ENCODE measurements at places on chromosomes 4 and X.

- DNase-seq, result peak; percentile 84
Measured at GRCh38 chrX:45774961-45775360, 574.3 kb upstream of the DIPK2B start.

- no peak for DNase-seq
Measured at GRCh38 chrX:150771116-150771515, 77.9 kb downstream of the MTMR1 start.

DNA sequence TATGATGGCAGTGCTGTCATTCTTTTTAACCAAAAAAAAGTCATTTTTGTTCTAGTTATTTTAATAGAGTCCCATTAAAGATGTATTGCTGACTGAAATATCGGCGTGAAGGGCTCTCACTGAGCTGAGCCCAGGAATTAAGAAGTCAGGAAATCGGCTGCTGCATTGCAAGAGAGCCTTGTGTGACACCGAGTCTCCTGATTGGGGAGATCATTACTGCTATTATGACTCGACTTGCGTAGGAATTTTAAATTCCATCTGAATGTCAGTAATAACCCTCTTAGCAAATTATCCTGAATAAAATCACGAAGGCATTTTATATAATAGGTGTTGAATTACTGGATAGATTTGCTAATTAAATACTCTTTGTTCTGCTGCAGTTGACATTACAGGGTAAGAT is 111.5 kb downstream of the POLA1 start:
- DNase-seq, result no peak

- peak; percentile 98 for DNase-seq
Measured at GRCh38 chr4:98929341-98930267, 671 bp upstream of the EIF4E start.

DNA sequence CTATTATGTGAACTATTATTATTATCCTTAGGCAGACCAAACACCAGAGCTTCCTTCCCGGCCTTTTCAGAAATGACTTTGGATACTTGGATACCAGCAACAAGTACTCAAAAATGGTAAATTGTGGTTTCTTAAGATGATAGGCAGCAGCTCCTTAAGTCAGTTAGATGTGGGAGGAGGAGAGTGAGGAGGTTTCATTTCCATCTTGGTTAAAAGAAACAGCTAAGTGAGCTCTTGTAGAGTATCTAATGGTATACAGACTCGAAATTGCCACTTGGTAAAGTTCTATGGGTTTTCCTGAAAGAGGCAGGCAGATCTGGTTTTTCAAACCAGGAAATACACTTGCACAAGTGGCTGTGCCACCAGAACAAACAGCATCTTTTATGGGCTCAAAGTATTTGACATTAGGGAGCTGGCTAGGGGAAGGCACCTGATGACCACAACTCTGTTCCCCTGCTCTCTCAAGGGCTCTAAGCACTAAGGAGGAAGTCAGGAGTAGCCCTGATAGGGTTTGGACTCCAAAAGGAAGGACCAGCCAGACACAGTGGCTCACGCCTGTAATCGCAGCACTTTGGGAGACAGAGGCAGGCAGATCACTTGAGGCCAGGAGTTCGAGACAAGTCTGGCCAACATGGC is 130.9 kb downstream of the TMEM164 start:
- no peak for DNase-seq

GRCh38 chr4:176107695-176108094 is 42.1 kb downstream of the WDR17 start:
- no peak for DNase-seq

- peak; percentile 61 for DNase-seq
Measured at GRCh38 chr4:140718241-140718952, 37.8 kb downstream of the TBC1D9 start.

GRCh38 chr4:100690812-100691211 is 173.0 kb upstream of the EMCN start:
- DNase-seq, result peak; percentile 18

DNA sequence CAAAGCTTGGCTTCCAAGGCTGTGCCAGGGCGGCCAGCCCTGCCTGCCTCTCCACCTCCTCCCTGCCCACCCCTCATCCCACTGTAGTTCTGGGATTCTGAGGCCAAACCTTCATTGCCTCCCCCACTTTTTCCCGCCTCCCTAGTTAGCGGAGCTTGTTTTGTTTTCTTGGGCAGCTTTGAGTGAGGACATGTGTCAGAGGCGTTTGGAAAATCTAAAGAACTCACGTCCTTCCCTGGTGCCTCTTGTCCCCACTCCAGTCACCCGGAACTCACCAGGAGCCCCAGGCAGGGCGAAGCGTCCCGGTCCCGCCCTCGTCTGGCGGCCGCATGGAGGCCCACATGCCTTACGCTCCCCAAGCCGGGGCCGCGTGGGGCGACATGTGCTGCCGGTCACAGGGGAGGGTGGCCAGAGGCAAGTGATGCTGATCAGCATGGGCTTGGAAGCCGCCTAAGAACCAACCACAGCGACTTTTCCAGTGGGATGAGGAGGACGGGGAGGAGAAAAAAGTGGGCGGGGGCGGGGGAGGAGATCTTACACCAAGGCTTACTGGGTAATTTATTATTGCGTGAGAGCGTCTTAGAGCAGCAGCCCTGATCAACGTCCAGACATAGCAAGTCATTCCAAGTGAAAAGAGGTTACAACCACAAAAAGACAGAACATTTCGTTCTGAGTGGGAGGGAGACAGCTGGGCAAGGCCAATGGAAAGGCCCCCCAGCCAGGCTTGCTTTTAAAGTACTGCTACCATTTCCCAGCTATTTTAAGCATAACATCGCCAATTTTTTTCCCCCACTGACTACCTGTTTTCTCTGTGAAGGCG is 48.5 kb downstream of the PRPS1 start:
- DNase-seq, result peak; percentile 89

GRCh38 chr4:74217365-74217764 is 59.4 kb downstream of the MTHFD2L start:
- peak; percentile 51 for DNase-seq

- DNase-seq, result no peak
Measured at GRCh38 chr4:40888933-40889332, 139.2 kb downstream of the NSUN7 start.

DNA sequence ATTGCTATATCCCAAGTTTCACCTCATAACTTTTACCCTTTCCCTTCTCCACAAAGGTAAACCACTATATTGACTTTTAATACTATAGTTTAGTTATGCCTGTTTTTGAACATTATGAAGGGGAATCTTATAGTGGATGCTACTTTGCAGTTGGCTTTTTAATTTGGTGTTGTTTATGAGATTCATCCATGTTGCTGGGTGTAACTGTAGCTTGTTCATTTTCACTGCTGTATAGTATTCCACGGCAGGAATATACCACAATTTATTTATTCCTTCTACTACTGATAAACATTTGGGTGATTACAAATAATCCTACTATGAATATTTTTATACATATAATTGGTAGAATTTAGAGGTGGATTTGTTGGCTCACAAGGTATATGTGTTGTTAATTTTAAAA is 88.4 kb upstream of the NALF2 start:
- no peak for DNase-seq

- peak; percentile 71 for DNase-seq
Measured at GRCh38 chr4:15149839-15150592, 147.7 kb downstream of the CPEB2 start.
